ENCODE measurements at places on chromosomes 11 and 22.

- no peak for DNase-seq
These were observed 196.2 kb downstream of the TBC1D22A start for GRCh38 chr22:46958658-46959057.

- DNase-seq, result no peak
These were observed 1032.8 kb downstream of the BRD1 start for GRCh38 chr22:48794906-48795305.

DNA sequence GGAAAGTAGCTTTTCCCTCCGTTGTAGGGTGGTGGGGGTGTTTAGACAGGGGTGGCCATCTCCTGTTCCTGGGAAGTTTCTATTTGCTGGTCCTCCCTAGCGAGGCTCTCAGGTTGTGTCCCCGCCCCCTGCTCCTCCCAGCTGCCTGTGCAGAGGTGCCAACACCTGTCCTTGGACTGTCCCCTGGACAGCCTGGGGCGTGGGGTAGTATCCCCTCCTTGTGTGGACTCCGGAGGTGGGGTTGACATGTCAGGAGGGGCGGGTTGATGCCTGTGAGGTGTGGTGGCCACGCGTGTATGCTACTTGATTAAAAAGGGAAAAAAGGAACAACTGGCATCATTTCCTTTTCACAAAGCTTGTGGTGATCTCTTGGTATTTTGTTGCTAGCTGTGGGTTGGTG, 14.3 kb upstream of the RANBP1 start:
- no peak for DNase-seq

GRCh38 chr11:3952715-3953114, 97.3 kb downstream of the STIM1 start:
- DNase-seq, result no peak

DNA sequence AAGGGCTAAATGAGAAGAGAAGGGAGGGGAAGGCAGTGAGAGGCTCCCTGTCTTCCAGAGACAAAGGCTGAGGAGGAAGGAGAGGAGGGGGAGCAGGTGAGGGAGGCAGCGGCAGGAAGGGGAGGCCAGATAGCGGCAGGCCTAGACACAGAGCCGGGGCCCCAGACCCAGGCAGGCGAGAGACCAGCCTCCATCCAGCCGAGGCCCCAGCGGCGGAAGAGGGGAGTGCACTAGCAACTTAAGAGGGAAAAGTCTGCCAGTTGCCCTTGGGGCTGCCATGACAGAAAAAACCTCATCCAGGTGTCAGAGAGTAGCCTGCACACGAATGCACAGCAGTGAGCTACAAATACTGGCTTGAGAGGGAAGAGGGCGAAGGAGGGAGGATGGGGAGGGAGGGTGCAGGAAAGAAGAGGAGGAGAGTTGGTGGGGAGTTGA, 46.7 kb downstream of the IGLL1 start:
- DNase-seq, result peak; percentile 7

DNA sequence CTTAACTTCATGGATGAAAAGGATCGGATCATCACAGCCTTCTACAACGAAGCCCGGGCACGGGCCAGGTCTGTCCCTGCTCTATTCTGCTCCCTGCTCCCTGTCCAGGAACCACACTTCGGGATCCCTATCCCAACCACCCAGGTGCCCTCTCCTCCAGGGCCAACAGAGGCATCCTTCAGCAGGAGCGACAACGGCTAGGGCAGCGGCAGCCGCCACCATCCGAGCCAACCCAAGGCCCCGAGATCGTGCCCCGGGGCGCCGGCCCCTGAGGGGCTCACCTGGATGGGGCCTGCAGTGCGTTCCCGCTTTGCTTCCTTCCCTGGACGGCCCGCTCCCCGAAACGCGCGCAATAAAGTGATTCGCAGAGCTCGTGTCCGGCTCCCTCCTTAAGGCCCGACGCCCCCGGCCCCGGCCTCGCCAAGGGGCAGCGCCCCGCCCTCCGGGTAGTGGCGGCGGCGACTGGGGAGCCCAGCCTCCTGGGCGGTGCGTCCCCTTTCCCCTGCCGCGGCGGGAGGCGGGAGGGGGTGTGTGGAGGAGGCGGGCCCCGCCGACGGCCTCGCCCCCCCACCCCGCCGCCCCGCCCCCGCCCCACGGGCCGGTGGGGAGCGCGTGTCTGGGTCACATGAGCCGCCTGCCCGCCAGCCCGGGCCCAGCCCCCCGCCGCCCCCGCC, at the start of gene VEGFB:
TSS of gene VEGFB (plus strand) at position 672 of the 674 bp plus-strand sequence. CDS start 250 bp downstream, outside the sequence.
- DNase-seq, result peak; percentile 66

- DNase-seq, result no peak
These were observed 65.8 kb downstream of the DEUP1 start for GRCh38 chr11:93396316-93396715.

- DNase-seq, result no peak
These were observed 117.2 kb upstream of the CLPB start for GRCh38 chr11:72551571-72551970.

DNA sequence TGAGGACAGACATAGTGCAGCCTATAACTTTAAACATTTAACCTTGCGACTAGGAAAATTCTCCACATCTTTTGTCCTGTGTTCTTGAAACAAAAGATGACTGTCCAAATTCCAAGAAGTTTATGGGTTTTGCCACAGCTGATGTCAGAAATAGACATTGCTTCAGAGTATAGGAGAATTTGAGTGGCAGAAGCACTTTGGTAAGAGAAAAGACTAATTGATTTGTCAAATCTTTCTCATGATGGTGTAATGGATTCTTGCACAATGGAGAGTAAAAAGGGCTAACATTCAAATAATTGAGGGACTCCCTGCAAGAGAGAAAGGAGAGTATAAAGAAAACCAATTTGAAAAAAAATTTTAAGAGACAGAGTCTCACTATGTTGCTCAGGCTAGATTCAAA, 25.3 kb downstream of the C11orf58 start:
- DNase-seq, result no peak

- DNase-seq, result no peak
These were observed 217.6 kb downstream of the TTC28 start for GRCh38 chr22:28462041-28462440.

DNA sequence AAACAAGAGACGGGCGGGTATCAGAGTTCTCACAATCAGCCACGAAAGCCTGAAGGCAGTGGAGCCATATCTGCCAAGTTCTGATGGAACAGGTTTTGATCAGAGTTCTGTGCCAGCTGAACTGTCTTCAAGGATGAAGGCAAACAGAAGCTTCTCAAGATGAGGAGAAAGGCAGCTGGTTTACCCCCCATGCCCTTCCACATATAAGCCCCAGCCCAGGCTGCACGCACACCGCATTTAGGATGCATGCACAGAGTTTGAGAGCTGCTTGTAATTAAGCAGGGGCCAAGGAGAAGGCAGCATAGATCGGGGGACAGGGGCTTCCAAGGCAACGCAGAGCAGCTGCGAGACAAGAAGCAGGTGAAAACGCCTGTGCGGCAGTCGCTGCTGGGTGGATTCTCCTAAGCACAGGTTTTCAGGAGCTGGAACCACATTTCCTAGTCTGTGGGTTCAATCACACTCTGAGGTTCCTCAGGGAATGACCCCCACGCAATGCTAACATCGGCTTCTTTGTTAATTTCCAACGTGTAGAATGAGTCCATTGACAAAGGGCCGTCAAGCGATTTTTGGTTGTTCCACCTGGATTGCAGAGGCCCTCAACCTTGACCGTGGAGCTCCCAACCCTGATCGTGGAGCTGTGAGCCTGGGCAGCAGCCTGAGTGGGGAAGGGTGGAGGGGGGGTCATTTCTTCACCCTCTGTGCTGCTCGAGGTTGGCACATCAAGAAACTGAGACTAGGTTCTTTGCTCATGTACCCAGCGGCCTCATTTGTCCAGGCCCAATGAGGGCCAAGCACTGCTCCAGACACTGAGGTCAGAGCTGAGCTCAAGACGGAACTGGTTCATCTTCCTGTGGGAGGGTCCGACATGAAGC, 81.7 kb upstream of the SHISAL1 start:
- no peak for DNase-seq

DNA sequence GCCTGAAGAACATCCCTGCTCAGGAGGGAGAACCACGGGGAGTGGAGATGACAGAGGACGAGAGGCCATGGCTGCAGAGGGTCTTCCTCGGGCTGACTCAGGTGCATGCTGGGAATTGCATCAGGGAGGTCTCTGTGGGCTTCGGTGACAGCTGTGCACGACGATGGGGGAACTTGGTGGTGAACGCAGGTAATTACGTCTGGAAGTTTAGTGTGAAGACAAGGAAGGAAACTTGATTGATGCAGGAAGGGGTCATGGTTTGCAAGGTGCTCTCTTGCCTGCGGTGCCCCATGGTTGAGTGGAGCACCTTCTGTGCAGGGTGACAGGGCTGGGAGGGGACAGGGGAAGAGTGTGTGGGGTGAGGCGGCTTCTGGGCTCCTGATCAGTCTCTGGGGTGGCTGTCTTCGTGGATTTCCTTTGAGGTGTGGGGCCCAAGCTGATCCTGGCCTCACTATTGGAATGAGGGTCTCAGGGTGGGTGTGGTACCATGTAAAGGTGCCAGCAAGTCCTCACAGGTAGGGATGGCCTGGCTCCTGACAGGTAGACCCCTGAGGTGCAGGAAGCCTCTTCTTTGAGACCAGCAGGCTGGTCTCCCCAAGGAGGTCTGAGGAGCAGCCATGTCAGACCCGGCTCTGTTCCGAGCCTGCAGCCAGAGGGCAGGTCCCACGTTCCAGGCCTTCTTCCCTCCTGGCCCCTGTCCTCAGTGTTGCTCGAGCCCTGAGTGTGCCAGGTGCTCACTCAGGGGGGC, 1020.1 kb downstream of the TBC1D22A start:
- DNase-seq, result no peak

GRCh38 chr11:68780829-68781228, 29.5 kb upstream of the TESMIN start:
- no peak for DNase-seq

- no peak for DNase-seq
These were observed 84.9 kb upstream of the HMGXB4 start for GRCh38 chr22:35172442-35172841.
